ENCODE measurements at places on chromosomes 13 and 19.

DNA sequence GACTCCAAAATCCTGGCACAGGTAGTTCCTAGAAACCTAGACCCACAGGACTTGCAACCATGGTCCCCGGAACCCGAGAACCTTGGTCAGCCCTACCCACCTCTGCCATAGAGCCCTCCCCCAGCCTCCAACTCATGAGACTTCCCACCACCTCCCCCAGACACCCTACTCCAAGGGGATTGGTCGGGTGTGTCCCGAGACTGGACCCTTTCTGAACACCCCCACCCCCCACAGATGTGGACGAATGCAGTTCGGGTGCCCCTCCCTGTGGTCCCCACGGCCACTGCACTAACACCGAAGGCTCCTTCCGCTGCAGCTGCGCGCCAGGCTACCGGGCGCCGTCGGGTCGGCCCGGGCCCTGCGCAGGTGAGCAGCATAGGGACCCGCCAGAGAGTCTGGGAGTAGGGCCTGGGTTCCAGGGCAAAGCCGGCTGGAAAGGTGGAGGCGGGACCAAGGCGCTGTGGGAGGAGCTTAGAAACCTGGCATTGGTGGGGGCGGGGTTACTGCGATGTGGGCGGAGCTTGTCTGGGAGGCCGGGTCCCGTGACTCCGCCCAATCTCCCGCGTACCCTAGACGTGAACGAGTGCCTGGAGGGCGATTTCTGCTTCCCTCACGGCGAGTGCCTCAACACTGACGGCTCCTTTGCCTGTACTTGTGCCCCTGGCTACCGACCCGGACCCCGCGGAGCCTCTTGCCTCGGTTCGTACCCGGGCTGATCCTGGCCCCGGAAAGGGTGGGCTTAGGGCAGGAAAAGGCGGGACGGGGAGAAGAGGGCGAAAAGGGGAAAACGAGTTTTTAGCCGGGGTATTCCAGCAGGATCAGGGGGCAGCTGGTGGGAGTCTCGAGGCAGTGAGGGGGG lies 11.9 kb downstream of the LTBP4 start:
- peak; percentile 77 for DNase-seq

DNA sequence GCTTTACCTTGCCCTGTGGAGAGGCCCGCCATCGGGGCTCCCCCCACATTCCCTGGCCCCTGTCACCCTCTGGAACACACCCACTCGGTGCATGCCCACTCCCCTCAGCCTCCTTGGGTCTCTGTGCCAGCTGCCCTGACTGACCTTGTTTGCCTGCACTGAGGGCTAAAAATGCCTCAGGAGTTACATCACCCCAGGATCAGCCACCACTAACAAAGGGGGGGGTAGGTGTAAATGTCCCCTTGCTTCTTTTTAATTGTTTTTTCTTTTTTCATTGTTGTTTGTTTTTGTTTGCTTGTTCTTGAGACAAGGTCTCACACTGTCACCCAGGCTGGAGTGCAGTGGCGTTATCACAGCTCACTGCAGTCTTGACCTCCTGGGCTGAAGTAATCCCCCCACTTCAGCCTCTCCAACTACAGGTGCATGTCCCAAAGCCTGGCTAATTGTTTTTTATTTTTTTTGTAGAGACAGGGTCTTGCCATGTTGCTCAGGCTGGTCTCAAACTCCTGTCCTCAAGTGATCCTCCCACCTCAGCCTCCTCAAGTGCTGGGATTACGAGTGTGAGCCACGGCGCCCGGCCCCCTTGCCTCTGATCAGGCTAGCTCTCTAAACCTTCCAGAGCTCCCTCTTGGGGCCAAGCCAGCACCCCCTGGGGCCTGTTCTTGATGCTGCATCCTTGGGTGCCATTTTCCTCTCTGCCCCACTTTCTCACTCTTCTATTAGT lies 297.1 kb downstream of the UQCRFS1 start:
- no peak for DNase-seq

DNA sequence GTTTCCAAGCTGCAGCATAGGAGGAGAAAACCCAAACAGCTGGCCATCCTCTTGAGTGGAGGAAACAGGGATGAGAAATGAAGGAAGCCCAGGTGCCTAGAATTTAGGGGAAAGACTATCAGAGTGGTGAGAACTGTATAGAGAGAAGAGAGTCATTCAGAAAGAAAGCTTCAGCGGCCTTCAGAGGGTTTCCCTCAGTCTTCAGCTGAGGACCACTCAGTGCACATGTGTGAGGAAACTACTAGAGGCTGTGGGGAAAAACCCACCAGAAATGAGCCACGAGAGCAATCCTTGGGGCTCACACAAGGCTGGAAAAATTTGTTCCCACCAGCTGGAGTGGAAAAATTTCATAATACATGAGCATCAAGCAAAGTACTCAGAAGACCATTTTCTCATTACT lies 35.2 kb upstream of the CPB2 start:
- no peak for DNase-seq

DNA sequence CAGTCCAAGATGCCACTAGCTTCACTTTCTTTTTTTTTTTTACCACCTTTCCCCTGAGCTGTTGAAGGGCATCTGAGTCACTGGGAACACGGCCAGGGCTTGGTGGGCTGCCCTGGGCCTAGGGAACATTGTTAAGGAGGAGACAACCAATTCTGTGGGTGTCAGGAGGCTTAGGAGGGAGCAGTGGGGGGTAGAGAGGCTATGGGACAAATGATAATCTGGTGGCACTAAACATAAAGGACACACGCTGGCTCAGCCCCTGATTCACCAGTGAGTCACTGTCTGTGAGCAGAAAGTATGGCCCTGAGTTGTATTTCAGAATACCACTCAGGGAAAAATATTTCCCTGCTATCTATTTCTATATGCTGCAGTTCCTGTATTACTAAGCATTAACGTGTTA lies 207.8 kb downstream of the DCLK1 start:
- no peak for DNase-seq

GRCh38 chr13:59318320-59318930 lies 845.3 kb downstream of the DIAPH3 start:
- DNase-seq: peak; percentile 86

GRCh38 chr19:51948975-51949374 lies 21.7 kb downstream of the ZNF613 start:
- no peak for DNase-seq

GRCh38 chr13:53013113-53013512 lies 15.5 kb upstream of the OLFM4 start:
- no peak for DNase-seq

DNA sequence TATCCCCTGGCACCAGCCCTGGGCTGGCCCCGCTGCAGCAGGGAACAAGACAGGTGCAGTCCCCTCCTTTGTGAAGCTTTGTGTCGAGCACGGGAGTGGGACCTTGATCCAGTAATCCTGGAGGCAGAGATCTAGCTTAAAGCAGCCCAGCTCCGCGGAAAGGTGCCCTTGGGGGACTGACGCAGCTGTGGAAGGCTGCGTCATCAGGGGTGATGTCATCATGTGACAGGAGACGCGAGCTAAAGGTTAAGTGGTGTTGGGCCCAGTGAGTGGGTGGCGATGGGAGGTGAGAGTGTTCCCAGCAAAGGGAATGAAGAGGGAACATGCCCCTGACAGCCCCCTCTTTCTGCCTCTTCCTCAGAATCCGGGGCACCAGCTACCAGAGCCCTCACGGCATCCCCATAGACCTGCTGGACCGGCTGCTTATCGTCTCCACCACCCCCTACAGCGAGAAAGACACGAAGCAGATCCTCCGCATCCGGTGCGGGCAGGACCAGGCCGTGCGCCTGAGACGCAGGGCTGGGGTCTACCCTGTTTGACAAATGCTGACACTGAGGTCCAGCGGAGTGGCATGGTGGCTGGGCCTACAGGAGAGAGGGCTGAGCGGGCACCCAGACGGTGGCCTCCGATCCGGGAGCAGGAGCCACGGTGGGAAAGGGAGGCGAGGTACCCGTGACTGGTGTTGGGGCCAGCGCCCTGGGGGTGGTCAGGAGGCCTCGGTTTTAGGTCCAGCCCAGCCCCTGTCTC lies 2.6 kb downstream of the LHB start:
- no peak for DNase-seq

DNA sequence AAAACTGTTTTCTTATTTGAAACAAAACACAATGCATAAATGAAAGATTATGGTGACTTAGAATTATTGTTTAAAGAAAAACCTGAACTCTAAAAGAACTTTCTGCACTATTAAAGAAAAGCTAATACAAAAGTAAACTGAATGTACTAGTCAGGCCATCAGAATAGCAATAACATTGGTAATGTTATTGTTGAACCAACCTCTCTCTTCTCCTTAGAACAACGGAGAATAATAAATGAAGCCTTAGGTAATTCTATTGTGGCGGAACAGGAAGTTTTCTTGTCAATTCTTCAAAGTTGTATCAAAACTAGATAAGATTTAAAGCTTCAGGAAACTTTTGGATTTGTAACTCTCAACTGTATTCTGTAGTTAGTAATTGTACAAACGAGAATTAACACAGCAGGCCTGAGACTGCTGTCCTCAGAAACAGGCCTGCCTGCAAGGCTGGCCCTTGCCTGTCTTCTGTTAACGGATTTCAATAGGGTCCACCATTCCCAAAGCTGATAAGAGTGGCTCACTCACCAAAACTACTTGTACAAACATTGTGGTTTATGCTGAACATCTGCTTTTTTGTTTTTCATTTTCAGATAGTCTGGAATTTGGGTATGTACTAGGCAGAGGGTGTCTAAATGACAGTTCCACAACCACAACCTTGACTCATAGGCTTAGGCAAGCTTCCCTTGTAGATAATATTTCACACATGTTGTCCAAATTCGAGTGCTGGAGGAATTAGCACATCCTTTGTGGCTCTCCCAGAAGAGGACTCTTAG lies 825.8 kb downstream of the GPC5 start:
- DNase-seq: no peak

GRCh38 chr19:2983351-2984214 lies 6.2 kb downstream of the TLE6 start:
- peak; percentile 54 for DNase-seq

- DNase-seq: no peak
Measured at GRCh38 chr19:41553804-41554203, 22.2 kb upstream of the CEACAM21 start.

DNA sequence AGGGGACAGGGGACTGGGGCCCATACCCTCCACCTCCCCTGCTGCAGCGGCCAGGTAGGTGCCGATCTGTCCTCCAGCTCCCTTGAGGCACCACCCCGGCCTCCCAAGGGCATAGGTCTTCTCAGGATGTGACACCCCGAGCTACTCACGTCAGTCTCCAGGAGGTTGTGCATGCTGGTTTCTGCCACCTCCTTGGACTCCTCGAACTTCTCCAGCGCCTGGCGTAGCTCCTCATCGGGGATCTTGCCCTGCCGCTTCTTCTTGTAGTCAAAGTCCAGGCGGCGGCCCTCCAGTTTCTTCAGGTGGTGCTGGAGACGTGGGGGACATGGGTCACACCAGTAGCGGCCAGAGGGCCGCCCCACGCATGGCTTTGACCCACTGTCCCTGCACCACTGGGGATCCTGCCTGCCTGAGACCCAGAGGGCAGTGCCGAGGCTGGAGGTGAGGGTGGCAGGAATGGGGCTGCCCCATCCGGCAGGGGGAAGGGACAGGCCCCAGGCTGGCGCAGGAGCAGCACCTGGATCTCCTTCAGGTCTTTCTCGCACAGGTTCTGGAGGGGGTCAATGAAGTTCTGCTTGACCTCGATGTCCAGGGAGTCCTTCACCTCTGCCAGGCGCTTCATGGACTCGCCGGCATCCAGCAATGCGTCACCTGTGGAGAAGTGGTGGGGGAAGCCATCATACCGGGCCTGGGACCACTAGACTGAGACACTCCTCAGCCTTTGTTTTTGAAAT lies 20.4 kb downstream of the MPND start:
- no peak for DNase-seq

DNA sequence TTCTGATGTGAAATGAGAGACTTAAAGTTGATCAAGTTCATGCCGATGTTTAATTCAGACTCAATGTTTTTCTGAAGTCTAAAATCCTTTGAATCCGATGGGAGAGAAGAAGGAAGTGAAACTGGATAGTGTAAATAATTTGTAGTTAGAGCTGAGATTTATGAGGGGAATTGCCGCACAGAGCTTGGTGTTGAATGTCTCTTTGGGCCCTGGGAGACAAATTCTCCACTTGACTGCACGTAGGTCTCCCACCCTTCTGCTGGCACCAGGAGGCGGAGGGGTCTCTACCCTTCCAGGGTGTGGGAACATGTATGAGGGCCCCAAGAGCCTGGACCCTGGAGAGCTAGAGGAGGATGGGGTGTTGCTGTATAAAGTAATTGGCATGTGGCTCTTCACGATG lies 140.8 kb upstream of the SERP2 start:
- DNase-seq: no peak

GRCh38 chr13:111404746-111405145 lies 84.3 kb downstream of the TEX29 start:
- no peak for DNase-seq

DNA sequence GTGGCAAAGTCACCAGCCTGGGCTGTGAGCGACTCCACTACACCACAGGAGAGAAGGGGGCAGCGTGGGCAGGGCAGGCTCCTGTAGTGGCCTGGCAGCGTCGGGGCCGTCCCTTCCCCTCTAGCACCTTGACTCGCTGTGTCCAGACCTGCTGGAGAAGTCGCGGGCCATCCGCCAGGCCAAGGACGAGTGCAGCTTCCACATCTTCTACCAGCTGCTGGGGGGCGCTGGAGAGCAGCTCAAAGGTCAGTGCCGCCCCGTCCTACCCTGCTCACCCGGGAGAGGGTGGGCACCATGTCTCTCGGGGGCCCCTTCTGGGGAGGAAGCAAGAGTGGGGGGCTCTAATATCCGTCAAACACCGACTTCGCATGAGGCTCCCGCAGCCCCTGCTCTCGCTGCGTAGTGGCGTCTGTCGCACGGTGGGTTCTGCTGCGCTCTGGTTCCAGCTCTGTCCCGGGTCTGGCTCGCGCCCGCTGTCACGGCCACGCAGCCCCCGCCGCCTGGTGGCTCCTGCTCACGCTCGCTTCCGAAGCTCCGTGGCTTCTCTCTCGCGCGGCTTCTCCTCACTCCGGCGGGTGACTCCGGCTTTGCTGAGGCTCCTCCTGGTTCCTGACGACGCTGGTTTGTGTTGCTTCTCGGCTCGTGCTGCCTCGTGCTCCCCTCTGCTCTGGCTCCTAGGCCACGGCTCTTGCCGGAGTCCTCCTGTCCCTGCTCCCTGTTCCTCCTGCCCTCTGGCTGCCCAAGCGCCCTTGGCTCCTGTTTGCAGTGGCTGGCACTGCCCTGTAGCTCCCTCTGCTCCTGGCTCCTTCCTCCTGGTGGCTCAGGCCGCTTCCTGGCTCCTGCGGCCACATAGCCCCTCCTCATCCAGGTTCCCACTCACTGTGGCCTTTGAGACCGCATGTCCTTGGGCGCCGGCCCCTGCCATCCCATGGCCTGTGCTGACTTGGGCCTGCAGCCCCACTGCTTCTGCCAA lies 27.2 kb downstream of the MYH14 start:
- DNase-seq: no peak

DNA sequence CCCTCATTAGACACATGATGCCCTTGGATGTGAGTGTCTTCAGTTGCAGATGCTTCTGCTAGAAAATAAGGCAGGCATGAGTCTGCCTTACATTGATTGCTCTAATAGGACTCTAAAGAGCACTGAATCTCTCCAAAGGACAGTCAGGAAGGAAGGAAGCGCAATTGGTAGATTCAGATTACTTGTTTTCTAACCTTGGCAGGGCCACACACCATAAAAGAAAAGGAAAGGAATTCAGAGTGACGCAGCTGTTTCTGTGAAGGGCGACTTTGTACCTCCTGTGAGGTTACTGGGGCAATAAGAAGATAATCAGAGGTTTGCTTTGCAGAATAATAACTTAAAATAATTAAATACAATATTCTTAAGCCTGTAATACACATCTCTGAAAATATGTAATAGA lies 48.0 kb downstream of the FRY start:
- DNase-seq: no peak

- no peak for DNase-seq
Measured at GRCh38 chr13:91722267-91722884, 324.0 kb downstream of the GPC5 start.
